ENCODE measurements at places on chromosomes 2 and 18.

GRCh38 chr2:172821370-172822338 lies 86.0 kb downstream of the RAPGEF4 start:
- no peak for DNase-seq

DNA sequence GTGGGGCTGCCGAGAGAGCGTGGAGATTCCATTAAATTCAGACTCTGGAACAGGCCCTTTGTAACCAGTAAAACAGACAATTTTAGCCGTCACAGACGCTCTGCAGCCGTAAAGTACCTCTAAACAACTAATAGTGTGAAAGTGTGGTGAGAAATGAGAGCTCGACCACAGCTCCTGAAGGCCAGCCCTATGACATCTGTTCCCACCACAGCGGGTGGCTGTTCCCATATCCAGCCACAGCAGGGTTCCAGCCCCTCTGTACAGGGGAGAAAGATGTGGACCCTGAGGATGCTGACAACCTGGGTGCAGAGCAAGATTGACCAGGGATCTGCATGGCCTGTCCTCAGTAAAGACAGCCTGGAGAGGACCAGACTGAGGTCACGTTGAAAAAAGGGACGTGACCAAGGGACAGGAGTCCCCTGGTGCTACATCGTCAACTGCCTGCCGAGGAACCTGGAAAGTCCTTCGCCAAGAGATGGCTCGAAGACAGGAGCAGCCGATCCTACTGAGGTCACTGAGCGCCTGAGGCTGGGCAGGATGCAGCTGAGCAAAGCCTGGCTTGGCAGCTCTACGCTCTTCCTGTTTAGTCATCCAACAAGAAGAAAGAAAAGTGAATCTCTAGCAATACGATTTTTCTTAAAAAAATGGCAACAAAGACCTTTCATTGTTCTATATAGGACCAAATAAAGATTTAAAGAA lies 831.7 kb downstream of the RNF144A start:
- DNase-seq: peak; percentile 50

DNA sequence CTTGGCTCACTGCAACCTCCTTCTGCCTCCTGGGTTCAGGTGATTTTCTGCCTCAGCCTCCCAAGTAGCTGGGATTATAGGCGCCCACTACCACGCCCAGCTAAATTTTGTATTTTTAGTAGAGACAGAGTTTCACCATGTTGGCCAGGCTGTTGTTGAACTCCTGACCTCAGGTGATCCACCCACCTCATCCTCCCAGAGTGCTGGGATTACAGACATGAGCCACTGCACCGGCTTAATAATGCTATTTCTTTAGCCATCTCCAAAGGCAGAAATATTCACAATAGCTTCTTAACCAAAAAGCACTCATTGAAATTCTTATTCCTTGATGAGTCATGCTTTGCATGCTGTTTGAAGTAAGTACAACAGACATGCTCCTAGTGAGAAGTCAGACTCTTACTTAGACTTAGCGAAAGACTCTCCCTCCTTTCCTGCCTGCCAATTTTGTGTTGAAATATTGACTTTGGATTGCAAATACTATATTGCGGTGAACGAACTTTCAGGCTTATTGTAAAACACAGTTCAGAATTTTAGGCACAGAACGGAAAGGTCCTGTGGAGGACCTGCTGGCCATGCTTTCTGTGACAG lies 4.4 kb downstream of the ACTR3 start:
- DNase-seq: peak; percentile 28

GRCh38 chr2:151200844-151201243 lies 60.8 kb downstream of the RBM43 start:
- no peak for DNase-seq

DNA sequence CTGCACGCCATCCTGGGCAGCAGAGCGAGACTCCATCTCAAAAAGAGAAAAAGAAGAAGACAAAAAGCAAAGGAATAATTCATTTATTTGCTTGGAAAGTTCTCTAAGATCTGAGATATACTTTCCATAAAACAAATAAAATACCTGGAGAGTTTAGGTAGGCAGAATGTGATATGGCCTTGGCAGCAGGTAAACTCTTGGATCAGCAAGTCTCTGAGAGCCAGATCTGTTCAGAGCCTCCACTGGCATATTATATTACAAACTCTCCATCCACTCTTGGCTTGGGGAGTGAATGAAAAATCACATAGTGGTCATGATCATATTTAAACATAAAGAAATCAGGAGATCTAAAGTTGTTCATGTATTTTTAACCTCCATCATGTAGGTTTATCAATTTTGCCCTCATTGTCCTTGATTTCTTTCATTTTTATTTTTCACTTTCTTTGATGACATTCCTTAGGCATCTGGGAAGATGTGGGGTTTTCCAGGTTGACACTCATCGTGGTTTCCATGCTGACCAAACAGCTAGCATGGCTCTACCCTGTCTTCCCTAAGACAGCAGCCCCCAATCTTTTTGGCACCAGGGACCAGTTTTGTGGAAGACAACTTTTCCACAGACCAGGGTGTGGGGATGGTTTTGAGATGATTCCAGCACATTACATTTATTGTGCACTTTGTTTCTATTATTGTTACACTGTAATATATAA lies 10.2 kb downstream of the LRRFIP1 start:
- no peak for DNase-seq

GRCh38 chr2:157468931-157469708 lies 25.2 kb upstream of the CYTIP start:
- no peak for DNase-seq

- no peak for DNase-seq
Observed at GRCh38 chr2:237752761-237753165, 45.8 kb upstream of the RBM44 start.

GRCh38 chr2:8980096-8980495 lies 23.4 kb downstream of the MBOAT2 start:
- no peak for DNase-seq

- no peak for DNase-seq
Observed at GRCh38 chr18:22412176-22412911, 5.4 kb downstream of the CTAGE1 start.

DNA sequence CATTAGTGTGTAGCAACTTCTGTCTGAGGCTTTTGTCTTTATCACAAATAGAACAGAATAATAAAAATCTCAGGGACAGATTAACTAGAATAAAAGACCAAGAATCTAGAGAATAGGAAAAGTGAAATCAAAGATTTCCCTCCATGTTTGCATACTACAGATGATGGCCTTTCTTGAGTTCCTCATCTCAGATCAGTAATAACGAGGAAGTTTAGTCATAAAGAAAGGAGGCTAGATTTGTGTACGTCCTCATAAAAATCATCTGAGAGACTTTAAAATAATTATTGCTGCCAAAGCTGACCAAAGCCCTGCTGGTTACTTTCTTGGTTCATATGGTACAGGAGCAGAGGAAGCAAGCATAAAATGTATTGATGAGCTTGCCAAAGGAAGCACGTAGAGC lies 117.3 kb downstream of the MIB1 start:
- DNase-seq: no peak

DNA sequence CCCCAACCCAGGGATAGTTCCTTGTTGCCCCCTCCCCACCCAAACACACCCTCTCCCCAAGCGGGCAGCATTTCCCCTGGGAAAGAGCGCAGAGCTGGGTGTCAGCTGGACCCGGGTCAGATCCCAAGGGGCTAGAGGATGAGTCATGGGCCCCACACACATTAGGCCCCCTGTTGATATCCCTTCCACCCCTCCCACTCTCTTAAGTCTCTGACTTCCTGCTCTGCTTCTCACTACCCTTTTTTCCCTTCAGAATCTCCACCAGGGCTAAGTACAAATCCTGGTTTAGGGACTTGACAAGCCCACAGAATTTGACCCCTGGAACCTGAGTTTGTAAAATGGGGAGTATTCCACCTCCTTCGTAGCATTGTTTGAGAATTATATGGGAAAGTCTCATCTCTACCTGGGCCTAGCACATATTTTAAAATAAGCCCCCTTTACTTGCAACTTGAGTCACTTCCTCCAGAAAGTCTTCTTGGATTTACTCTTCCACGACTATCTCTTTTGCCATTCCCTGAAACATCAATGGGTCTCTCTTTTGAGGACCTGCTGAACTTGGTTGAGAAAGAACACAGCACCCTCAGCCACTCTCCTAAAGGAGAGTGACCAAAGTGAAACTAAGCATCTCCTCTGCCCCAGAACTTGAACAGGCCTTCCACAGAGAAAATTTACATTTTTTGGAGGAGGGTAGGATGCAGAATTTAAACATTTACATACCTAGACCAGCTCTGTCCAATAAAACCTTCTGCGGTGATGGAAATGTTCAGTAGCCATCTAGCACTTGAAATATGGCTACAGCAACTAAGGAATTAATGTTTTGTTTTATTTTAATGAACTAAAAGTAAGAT lies 4.7 kb downstream of the RTKN start:
- no peak for DNase-seq

DNA sequence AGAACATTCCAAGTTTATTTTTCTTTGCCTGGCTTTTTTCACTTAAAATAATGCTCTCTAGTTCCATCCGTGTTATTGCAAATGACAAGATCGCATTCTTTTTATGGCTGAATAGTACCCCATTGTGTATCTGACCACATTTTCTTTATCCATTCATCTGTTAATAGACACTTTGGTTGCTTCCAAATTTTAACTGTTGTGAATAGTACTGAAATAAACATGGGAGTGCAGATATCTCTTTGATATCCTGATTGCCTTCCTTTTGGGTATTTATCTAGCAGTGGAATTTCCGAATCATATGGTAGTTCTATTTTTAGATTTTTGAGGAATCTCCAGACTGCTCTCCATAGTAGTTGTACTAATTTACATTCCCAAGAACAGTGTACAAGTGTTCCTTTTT lies 230.5 kb downstream of the FIGN start:
- no peak for DNase-seq

GRCh38 chr2:54434711-54435110 lies 21.4 kb upstream of the SPTBN1 start:
- DNase-seq: no peak

DNA sequence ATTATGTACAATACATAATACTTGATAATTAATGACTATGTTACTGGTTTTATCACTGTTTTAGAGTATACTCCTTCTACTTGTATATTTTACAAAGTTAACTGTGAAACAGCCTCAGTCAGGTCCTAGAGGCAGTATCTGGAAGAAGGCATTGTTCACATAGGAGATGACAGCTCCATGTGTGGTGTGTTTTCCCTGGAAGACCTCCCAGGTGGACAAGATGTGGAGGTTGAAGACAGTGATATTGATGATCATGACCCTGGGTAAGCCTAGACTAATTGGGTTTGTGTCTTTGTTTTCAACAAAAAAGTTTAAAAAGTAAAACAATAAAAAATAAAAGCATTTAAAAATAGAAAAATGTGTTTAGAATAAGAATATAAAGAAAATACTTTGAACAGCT lies 96.4 kb downstream of the TRIB2 start:
- DNase-seq: no peak

DNA sequence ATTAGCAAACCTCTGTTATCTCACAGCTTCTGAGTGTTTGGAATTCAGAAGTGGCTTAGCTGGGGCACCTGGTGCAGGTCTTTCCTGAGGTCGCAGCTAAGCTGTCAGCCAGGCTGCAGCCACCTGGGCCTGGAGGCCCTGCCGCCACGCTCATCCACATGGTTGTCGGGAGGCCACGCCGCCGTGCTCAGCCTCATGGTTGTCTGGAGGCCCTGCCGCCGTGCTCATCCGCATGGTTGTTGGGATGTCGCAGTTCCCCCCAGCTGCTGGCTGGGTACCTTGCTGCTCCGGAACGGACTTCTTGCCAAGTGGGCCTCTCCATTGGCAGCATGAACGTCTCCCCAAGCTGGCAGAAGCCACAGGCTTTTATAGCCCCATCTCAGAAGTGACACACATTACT lies 24.3 kb upstream of the MPPE1 start:
- DNase-seq: no peak

GRCh38 chr18:68176901-68177300 lies 538.0 kb downstream of the TMX3 start:
- DNase-seq: no peak

DNA sequence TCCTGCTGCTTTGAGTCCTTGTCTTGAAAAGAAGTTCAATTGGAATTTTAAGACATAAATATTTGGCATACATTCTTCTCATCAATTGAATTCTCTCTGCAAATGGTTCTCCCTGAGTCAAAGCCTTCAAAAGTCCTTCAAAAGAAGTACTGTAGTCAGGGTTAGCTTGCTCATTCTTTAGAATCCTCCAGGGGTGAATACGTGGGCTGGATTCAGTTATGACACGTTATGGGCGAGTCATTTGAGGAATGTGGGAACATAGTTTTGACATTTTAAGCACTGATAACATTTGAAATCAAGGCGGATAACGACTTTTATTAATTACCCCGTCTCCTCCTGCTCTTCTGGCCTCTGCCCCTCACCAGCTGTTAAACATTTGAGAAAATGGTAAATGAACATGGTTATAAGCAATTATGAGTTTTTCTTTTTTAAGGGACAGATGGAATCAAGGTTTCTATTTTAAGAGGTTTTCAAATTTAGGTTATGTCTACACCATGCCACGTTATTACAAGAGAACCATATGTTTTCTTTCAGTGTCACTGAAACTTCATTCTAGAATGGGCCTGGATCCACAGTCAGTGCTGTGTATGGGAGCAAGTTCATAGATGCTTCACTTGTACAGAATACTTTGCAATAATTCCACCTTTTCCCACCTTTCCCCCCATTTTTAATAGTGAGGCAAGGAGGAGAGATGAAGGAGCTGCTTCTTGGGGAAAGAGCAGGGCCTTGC lies 273.1 kb downstream of the TSN start:
- no peak for DNase-seq

DNA sequence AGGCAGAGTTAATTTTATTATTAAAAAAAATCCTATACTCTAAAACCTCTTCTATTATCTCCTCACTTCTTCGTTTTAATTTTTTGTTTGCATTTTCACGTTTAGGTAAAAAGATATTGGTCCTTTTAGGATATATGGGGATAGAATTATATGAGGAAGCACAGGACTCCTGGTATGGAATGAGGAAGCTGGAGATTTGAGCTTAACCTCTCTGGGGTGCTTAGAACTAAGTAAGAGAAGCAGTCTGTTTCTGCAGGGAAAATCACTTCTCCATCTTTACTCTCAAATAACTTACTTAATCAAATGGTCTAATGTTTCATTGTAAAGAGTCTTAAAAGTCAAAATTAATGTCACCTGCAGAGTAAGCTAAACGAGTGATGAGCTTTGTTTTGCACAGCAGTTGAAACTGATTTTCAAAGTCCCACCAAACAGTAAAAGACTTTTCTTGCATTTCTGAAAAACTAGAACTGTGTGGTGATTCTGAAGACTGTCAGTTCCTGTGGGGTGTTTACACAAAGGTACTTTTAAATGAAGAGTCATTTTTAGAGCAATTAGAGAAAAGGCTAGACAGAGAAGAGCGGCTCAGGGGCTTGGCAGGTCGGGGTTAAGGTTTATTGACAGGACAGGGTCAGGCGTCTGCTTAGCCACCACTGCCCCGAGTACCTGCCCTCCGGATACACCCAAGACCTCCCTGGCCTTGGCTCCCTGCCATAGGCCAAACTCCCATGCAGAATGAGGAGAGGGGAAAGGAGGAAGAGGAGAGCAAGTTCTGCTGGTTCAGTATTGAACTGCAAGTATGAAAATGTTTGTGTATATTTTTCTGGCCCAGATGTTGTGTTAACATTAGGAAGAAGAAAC lies 21.6 kb downstream of the METAP1D start:
- no peak for DNase-seq

DNA sequence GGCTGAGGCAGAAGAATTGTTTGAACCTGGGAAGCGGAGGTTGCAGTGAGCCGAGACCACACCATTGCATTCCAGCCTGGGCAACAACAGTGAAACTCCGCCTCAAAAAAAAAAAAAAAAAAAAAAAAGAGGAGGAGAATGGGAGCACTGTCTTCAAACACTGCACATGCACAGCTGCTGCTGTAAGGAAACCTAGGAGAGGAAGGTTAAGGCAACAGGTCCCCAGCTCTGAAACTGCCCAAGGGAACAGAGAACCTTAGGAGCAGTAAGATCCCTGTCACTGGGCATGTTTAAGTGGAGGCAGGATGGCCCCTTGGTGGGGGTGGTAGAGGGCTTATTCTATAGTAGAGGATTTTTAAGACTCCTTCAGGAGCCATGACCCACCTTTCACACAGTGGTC lies 111.2 kb downstream of the CLIP4 start:
- DNase-seq: peak; percentile 14

Data from DMS53 (cell line).